ENCODE measurements at places on chromosomes 12 and 14.

GRCh38 chr14:88975043-88975830, 150.8 kb downstream of the TTC8 start:
- no peak for DNase-seq

DNA sequence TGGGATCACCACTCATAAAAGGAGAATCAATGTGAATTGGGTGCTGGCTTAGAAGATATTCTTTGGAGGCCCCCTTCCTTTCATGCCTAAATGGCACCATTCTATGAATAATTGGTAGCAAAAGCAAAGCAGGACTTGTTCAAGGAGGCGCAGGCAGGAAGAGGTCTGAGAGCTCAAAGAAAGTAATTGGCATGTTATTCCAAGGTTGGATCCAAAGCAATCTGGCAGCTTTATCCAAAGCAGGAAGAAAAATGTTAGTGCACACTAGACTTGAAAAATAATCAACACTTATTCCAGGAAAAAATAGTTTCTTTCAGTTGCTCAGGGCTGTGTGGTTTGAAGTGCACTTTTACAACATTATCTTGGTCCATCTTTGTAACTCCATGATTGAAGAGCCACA, 326.4 kb downstream of the NUAK1 start:
- no peak for DNase-seq

GRCh38 chr14:73633116-73634010, 11.4 kb upstream of the DNAL1 start:
- DNase-seq: peak; percentile 71

- no peak for DNase-seq
These were observed 148.0 kb upstream of the FOXN3 start for GRCh38 chr14:89564989-89565388.

DNA sequence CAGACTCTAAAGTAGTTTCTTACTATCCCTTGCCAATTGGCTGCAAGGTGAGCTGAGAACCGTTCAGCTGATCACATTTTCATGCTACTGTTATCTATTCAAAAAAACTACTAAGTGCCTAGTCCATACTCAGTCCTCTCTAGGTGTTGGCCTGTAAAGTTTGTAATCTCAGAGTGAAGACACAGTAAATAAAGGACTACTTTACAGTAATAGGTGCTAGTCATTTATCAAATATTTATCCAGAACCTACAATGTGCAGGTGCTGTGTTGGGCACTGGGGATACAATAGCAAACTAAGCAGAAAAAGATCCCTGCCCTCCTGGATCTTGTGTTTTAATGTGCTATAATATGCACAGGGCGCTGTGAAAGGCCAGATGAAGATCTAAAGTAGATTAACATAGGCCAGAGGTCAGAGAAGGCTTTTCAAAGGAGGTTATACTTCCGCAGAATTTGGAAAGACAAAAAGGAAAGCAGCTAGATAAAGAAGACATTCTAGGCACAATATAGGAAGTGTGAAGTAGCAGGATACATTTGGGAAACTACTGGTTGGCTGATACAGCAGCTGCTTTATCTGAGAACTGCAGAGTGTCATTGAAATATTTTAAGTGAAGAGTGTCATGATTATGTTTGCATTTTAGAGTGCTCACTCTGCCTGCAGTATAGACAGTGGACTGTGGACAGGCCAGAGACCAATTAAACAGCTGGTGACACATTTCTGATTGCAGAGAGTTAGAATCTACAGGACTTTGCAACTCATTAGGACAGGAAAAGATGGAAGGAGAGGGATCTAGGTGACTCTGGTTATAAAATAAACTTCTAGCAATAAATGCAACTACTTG, 8.0 kb upstream of the ACTR10 start:
- no peak for DNase-seq

Measured in hepatic stellate cell (primary cell).